Mesenchymal stem cell (in vitro differentiated cells and primary cell): ENCODE measurements at places on chromosomes 6 and 20.

- DNase-seq: no peak
Measured at GRCh38 chr20:59676851-59677182, 72.5 kb downstream of the PHACTR3 start.

DNA sequence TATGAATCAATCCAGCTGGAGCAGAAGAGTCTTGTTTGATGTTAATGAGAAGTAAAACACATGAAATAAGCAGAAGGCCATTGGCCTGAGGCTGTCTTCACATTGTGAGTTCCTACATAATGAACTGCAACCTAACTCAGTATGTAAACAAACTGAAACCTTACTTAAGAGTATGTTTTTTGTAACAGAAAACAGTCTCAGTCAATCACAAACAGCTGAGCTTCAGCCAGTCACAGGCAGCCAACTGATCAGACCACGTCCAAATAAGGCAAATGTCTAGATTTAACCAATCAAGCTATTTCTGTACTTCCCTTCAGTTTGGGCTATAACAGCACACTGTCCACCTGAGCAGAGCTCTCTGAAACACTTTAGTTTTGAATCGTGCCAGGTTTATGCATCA, 234.7 kb downstream of the TRDN start:
- DNase-seq: peak; percentile 24

DNA sequence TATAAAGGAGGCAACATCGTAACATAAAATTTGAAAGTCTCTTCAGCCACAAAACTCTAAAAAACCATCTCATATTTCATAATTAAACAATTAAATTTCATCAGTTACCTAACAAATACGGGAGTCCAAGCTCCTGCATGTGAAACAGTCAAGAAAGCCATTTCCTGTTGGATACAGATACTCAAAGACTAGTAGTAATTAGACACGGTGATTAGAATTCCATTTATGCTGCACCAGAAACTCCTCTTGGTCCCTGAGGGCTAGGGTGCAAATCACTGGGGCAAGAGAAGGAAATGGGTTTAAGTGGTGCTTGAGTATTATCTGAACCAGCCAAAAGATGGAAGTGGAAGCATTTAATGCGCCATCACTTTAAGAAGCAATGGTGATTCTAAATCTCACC, 27.4 kb downstream of the TRAM2 start:
- DNase-seq: no peak

- no peak for DNase-seq
Measured at GRCh38 chr6:170464524-170464979, 88.6 kb downstream of the PSMB1 start.

- no peak for DNase-seq
Measured at GRCh38 chr6:39518221-39518620, 195.7 kb upstream of the KCNK16 start.

DNA sequence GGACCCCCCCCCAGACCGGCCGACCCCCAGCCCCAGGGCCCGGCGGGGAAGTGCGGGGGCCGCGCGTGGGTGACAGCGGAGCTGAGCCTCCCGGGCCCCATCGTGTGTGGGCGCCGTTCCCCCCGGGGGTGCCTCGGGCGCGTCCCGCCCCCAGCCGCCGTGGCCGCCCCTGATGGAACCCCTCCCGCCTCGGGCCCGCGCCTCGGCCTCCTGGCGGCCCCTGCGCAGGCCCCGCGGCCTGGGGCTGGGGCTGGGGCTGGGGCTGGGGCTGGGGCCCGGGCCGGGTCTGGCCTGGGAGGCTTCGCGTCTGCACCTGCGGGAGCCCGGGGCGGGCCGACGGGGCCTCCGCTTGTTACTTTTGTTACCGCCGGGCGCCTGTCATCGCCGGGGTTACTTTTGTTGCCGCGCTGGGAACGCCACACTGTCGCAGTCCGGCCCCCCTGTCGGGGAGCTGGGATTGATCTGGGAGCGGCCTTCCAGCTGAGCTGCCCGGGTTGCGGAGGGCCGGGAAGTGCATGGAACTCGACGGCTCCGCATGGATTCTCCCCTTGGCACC, 598 bp downstream of the OGFR start:
- DNase-seq: peak; percentile 40

GRCh38 chr6:90596967-90597539, 10.2 kb upstream of the MAP3K7 start:
- no peak for DNase-seq

- no peak for DNase-seq
Measured at GRCh38 chr6:95515975-95516374, 61.4 kb upstream of the MANEA start.

DNA sequence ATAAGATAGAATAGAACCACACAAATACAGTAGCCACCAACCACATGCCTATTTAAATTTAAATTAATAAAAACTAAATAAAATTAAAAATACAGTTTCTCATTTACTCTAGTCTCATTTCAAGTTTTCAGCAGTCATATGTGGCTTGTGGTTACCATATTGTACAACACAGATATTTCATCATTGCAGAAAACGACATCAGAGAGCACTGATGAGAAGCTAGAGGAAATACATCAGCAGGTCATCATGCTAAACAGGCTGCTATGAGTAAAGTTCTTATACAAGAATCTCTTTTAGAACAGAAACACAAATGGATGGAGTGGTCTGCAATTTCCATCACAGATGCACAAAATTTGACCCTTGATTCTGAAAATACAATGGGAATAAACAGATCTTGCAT, 36.6 kb downstream of the TBC1D32 start:
- DNase-seq: peak; percentile 40

DNA sequence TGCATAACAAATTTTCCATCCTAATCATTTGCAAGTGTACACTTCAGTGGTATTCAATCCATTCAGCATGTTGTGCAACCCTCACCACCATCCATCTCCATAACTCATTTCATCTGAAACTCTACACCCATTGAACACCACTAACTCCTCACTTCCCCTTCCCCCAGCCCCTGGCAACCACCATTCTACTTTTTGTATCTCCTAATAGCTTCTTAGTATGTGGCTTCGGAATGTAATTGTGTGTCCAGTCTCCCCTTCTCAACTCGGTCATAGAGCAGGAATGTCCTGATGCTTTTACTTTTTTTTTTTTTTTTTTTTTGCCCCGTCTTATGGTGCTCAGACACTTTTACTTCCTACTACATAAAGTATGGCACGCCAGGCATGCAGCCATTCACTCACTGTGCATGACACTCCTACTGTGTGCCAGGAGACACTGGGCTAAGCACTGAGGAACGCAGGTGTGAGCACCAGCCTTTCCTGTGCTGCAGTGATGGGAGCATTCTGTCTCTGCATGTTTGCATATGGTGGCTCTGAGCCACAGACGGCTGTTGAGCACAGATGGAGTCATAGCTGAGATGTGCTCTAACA, 15.3 kb downstream of the HCK start:
- DNase-seq: peak; percentile 84

GRCh38 chr6:132465530-132466485, 47.1 kb downstream of the STX7 start:
- DNase-seq: no peak

DNA sequence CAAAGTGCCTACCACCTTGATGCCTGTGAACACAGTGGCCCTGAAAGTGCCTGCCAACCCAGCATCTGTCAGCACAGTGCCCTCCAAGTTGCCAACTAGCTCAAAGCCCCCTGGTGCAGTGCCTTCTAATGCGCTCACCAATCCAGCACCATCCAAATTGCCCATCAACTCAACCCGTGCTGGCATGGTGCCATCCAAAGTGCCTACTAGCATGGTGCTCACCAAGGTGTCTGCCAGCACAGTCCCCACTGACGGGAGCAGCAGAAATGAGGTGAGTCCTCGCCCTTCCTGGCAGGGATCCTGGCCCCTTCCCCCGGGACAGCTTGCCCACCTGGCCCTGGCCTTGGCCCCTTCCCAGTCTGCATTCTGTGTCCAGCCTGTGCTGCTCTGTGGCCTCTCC, 17.9 kb downstream of the MAVS start:
- no peak for DNase-seq

DNA sequence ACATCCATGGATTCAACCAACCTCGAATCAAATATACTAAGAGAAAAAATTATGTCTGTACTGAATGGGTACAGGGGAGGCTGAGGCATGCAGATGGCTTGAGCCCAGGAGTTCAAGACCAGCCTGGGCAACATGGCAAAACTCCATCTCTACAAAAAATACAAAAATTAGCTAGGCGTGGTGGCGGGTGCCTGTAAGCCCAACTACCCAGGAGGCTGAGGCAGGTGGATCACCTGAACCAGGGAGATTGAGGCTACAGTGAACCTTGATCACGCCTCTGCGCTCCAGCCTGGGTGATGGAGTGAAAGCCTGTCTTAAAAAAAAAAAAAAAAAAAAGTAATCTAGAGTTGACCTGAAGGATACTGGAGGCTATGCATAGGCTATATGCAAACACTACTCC, 219.1 kb upstream of the SNX9 start:
- no peak for DNase-seq

DNA sequence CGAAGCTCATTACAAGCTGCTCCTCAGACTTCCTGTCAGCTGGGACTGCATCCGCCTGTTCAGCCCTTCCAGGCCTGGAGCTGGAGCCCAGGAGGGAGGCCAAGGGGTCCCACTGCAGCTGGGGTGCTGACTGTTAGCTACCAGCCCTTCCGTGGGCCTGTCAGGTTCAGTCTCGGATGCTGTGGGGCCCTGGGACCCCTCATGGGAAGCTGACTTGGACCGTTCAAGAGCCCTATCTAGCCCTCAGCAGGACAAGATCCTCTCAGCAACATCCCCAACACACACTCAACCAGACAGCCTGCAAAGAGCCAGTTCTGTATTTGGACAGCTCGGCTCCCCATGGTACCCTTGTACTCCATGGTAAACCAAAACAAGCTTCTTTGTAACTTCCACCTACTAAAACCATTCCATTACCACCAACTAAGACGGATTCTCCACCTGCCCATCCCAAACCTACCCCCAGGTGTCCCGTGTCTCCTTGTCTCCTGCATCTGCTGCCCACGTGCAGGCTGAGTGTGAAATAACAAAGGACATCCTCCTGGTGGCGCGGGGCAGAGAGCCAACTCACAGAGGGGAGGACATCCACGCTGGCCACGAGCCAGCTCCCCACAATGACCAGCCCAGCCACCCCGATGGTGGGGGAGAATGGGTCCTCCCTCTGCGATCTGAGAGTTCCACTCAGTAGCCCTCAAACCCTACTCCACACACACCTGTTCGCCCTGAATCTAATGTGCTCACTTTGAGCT, 111.2 kb downstream of the TAF4 start:
- DNase-seq: no peak

DNA sequence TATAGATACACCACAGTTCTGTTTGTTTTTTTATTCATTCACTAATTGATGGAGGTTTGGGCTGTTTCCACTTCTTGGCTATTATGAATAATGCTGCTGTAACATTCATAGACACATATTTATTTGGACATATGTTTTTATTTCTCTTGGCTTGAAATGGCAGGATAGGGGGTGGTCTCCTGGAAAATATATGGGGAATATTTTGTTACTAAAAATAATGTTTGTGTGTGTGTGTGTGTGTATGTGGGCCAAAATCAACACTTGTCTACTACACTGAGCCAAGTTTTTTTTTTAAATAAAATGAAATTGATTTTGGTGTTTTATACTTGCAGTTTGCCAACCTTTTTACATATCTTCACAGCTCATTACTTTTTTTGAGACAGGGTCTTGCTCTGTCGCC, 264.4 kb upstream of the SULF2 start:
- no peak for DNase-seq
